ENCODE measurements at places on chromosomes 12 and 14. TPM values are rescaled to one million over a fixed set of nuclear protein-coding genes. Genes with fewer than 3 reads are reported as not detected.

The ZFHX2 gene
- polyA plus RNA-seq = 6.1 TPM

The RARG gene
- polyA plus RNA-seq = 13.2 TPM

The LHX5 gene
- not detected for polyA plus RNA-seq

The GALNT16 gene
- 15.2 TPM for polyA plus RNA-seq

The CYP46A1 gene
- polyA plus RNA-seq = 2.5 TPM

The RND1 gene
- polyA plus RNA-seq = 2.2 TPM

GRCh38 chr14:44041700-44042099 is 465.4 kb downstream of the FSCB start:
- no peak for DNase-seq

DNA sequence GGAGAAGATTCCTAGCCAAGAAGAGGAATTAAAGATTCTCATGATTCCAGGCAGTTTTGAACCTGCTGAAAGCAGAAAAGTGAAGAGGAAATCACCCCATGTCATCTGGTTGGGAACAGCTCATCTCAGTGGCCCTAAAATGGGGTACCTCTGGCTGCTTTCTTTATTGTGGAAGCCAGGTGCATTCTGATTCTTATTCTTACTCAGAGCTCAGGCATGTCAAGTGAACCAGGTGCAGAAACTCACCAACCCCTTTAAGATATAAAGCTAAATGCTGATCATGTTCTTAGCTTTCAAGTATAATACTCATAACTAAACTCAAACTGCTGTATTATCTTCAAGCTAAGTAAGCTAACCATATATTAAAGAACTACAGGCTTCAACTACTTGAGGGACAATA is 253.9 kb upstream of the ARID2 start:
- DNase-seq = no peak

GRCh38 chr12:110726028-110726427 is 16.7 kb downstream of the PPP1CC start:
- DNase-seq = no peak

GRCh38 chr12:45701296-45701695 is 28.2 kb upstream of the ARID2 start:
- no peak for DNase-seq

DNA sequence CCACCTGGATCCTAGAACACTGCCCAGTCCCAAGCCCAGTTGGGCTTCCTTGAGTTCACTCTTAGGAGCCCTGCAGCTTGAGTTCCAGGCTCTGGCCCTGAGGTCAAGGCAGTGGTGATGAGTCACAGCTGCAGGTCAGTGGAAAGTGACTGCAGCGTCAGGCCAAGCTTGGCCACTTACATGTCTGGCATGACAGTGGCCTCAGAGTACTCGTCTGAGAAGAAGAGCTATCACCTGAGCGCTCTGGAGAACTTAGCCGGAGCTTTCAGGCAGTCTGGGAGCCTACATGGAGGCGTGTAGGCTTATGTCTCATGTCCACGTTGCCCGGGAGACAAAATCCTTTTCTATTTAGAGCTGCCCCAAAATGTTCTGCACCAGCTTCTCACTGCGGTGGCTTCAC is 75.6 kb downstream of the ARL6IP4 start:
- no peak for DNase-seq

- no peak for DNase-seq
Observed at GRCh38 chr12:38141239-38141638, 175.3 kb upstream of the ALG10B start.

DNA sequence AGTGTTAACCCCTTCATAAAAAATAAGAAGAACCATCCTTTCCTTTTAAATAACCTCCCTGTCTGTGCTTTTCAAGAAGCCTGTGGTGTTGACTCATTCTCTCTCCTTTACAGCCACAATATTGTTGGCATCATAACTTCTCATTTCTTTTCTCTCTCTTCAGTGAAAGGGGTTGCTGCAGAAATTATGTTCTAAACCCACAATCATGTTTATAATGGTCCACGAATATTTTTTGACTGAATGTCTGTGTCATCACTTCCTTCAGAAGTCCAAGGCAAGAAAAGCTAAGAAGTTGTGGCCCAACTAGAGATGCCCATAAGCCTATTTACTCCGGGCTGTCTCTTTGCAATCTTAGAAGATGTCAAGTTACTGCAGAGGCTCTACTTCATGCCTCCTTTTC is 488.3 kb downstream of the APAF1 start:
- DNase-seq = no peak

- peak; percentile 44 for DNase-seq
Observed at GRCh38 chr12:10363658-10363913, 26.3 kb downstream of the KLRK1 start.

DNA sequence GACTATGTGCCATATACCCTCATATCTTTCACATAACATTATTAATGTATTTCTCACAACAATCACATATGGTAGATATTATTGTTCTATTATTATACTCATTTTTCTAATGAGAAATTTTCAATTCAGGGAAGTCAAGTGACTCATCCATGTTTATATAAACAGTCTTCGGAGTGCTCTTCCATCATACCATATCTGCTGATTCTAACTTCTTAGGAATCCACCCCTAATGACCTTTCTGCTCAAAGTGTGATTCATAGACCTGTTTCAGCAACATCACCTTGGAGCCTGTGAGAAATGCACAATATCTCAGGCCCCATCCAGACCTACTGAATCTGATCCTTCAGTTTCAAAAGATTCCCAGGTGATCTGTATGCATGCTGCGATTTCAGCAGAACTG is 39.8 kb upstream of the OVCH1 start:
- no peak for DNase-seq

- DNase-seq = no peak
Observed at GRCh38 chr12:5010151-5010550, 33.5 kb upstream of the KCNA5 start.

GRCh38 chr14:35687335-35687939 is 121.7 kb downstream of the RALGAPA1 start:
- DNase-seq = peak; percentile 52

DNA sequence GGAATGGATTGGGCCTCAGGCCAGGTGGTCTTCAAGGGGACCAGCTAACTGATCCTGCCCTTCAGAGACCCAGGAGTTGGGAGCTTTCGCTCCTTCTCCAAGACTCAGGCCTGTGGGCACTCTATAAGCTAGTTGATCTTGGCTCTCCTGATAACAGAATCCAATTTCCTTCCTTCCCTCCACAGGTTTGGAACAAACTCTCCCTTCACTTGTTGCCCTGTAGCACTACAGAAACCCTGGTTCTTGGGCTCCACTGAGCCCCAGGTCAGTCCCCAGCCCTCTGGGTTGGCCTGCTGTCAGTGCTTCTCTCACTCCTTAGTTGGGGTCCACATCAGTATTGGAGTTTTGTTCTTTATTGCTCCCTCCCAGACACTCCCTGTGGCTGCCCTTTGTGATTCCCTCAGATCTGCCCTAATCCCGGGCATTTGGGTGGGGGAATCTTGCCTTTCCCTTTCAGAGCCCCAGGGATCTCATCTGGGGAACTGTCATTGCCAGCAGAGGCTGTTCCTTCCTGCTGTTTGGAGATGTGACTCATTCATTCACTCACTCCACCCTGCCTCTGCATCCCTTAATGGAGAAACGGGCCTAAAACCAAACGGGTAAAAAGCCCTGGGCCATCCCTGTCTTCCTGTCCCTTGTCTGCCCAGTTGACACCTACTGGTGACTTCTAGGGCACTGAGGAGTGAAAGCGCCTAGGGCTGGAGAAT is 4.4 kb upstream of the GPD1 start:
- DNase-seq = no peak

- no peak for DNase-seq
Observed at GRCh38 chr12:108162207-108162606, 33.1 kb downstream of the WSCD2 start.
